Activated naive CD8-positive, alpha-beta T cell treated with anti-CD3 and anti-CD28 coated beads for 36 hours (primary cell): ENCODE measurements at places on chromosomes 7 and 10.

DNA sequence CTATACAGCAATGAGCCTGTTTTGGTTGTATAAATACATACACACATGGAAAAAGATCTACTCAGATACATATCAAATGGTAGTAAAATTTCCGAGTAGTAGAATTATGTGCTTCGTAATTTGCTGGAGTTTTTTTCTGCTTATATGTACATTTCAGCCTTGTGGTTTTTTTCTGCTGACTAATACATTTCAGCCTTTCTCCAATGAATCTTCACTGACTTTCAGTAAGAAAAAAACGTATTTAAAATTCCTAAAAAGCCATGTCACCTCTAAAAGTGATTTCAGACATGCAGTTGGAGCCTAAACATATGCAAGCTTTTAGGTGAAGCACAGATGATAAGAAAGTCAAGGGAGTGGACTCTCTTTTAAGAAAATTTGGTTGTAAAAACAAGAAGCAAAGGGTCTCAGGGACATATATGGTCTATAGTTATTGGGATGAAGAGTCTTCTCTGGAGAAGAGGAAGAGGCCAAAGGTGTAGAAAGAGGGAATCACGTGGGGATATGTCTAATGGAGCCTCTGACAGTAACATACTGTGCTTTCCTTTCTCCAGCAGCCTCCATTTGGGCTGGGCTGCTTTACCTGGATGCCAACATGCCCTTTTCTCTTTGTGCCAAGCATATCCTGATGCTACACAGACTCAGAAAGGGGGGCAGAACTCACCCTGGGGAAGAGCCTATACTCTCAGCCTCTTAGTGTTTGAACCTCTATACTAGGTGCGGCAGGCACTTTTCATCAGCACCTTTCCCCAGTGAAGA, 2.4 kb downstream of the AMPH start:
- DNase-seq: no peak

GRCh38 chr10:734481-734880, 45.0 kb upstream of the DIP2C start:
- no peak for DNase-seq

GRCh38 chr7:124042826-124043225, 10.0 kb upstream of the TMEM229A start:
- DNase-seq: no peak

GRCh38 chr10:132269266-132270230, 38.2 kb downstream of the STK32C start:
- no peak for DNase-seq

DNA sequence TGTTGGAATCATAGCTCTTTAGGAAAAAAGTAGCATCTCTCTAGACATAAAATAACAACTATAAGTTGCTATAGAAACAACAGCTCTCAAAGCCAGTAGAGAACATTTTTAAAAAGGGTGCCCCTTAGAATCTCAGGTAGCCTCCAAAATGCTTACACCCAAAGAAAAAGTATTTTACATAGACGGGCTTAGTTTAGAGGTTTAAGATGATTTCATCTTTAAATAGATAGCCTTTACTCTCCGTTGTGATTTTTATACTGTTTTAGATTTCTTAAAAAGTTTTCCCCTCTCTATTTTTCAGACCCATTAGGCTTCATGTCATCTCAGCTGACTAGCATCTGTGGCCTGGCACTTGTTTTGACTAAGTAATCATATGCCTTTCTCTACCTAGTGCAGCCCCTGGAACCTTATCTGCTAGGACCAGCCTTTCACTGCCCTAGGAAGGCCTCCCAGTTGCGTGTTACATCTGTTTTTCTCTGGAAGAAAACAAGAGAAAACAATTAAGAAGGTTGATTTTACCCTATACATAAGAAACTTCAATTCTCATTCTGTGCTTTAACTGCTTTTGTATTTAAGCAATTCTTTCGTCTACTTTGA, 6.9 kb upstream of the BPGM start:
- DNase-seq: no peak

DNA sequence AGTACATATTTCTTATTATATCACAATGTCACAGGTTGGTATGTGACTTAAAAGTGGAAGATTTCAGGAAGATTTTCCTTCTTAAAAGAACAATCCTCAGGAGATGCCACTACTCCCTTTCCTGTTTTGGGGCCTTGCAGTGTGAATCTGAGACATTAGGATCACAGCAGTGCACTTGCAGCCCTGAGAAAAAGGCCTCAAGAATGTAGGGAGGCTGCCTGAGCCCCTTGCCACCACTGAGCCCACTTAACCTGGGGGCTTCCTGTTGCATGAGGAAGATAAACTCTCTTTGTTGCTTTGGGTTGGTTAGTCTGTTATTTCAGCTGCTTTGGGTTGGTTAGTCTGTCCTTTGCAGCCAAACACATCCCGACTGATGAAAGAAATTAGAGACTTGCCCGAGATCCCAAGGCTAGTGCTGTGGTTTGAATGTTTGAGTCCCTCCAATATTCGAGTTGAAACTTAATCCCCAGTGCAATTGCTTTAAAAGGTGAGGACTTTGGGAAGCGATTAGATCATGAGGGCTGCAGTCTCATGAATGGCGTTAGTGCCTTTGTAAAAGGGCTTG, 151.3 kb upstream of the SP4 start:
- no peak for DNase-seq

- DNase-seq: no peak
Measured at GRCh38 chr7:20131776-20132175, 85.4 kb downstream of the MACC1 start.

GRCh38 chr7:128893251-128894100, 17.0 kb downstream of the KCP start:
- DNase-seq: no peak

DNA sequence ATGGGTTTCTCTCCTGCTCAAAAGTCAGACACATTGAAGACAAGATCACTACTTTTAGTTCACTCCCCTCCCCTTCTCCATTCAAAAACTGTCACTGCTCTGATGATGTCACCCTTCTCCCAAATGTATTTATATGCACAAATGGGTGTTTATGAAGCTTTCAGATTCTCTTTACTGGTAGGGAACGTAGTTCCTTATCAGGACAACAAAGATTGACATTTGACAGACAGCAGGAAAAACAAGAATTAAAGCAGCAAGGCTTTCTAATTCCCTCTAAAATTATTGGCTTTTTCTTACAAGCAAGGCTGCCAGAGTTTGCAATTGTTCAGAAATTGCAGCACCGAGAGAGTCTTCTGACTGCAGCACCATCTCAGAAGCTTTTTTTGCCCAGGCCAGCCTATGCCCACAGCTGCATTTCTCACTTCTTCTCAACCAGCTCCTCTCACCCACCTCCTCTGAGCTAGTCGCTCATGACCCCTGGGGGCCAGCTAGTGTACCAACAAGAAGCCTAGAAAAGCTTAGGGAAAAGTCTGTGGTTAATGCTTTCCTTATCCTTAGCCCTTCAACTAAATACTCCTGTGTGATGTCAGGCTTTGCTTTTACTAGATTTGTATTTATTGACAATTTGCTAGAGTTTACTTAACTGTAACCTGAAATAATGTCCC, 265.1 kb downstream of the HTR7 start:
- DNase-seq: no peak

DNA sequence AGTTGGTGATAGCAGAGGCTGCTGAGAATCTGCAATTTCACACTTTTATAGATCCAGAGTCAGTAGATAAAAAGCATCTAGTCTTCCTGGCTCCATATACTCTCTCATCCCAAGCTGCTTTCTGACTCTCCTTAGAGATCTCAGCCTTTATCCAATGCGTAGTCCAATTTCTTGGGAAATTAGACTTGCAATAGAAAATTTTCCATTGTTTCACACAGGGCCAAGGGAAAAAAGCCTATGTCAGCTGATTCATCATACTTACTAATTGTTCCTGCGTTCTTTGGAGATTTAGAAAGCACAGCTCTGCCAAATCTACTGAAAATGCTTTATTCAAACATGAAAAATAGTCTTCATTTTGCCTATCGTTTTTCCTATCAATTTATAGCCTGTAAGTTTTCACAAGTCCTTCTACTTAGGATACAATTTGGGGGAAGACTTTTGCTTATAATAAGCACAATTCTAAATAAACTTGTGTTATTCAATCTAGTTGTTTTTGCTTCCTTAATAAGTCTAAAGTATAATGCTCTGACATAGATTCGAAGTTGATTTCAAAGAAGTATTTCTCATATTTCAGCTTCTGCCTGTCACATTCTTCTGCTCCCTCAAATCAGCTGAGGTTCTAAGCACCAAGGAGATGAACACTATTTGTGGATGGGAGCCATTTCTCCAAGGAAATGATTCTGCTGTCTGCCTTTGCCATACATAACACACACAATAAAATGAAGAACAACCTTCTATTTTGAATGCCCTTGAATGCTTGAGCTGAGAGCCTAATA, 165.4 kb downstream of the ADAM12 start:
- DNase-seq: no peak

DNA sequence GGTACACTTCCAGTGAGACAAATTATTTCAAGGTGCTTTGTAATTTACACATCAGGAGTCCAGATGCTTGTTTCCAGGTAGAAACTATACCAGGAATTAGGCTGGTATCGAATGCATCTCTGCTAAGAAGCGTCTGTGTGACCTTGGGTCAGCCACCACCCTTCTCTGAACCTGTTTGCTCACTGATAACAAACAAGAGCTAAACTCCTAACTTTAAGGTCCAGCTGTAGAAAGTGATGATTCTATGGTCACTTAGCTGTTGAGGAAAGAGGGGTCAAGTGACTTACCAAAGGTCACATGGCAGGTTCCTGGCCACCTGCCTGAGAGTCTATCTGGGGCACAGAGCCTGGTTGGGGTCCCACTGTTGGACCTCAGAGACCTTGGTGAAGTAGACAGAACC, 95.4 kb downstream of the HIF1AN start:
- DNase-seq: no peak

DNA sequence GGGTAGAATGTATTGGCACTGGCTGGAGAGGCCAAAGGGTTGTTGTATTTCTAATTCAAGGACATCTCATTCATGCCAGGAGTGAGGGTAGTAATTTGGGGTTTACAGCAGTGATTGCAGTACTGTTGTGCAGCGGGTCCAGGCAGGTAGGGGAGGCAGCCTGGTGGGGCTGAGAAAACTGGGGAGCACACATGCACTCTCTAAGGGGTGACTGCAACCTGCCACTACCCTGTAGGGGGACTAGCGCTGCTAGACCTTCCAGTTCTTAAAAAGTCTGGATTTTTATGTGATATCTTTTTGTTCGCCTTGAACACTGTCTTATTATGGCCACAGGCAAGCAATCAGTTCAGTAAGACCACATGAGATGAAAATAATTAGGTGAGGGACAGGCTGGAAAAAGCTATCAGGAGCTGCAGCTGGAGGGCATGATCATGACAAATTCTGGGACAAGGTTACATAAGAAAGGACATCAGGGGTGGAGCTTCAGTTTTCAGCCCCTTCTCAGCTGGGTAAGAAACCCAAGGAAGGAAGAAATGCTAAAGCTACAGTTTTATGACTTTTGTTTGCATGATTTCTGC, 149.0 kb downstream of the ARHGAP21 start:
- DNase-seq: no peak

GRCh38 chr10:25114036-25114411, 60.8 kb upstream of the GPR158 start:
- DNase-seq: no peak

DNA sequence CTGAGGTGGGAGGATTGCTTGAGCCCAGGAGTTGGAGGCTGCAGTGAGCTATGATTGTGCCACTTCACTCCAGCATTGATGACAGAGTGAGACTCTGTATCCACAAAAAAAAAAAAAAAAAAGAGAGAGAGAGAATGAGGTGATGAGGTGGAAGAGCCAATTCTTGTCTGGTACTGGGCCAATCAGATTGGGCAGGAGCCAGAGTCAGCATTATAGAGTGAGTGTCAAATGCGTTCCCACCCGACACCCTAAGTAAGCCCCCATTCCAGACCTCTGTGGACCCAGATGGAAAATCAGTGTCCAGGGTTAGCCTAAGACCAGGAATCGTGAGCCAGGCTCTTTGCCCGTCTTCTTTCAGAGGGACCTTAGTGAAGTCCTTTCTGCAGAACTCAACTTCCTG, 83.9 kb downstream of the WIPF3 start:
- DNase-seq: no peak

DNA sequence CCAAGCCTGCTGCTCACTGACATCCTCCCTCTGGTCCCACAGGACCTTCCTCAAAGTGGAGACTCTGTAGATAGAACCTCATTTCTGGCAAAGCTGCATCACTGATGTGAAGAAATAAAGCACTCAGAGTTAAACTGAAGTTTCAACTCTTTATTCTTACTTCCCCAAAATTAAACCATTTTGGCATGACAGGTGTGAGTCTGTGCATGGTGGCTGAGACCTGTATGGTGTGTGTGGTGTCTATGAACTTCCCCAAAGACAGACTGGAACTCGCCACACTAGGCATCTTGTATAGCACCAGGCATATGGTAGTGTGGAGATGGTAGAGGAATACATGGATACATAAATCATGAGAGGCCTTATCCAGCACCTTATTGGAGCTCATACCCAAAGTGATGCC, 6.6 kb upstream of the WDFY4 start:
- DNase-seq: no peak

DNA sequence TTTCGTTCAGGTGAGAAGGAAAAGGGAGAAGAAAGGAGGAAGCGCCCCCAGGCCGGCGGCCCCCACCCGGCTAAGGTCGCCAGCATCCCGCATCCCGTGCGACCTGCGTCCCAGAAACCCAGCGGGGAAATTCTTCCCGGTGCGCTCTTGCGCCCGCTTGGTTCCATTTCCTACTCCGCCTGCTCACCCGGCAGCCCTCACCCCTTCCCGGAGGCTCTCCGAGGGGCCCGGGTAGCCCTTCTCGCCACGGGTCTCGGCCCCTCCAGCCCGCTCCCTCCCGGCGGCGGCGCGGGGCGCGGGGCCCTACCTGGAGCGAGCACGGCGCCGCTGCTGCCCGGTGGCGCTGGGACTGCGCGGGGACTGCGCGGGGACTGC, at the start of gene PRKCQ:
Gene PRKCQ (minus strand): TSS at position 373 of the 375 bp plus-strand sequence. CDS start 65,141 bp downstream, outside the sequence.
- no peak for DNase-seq

DNA sequence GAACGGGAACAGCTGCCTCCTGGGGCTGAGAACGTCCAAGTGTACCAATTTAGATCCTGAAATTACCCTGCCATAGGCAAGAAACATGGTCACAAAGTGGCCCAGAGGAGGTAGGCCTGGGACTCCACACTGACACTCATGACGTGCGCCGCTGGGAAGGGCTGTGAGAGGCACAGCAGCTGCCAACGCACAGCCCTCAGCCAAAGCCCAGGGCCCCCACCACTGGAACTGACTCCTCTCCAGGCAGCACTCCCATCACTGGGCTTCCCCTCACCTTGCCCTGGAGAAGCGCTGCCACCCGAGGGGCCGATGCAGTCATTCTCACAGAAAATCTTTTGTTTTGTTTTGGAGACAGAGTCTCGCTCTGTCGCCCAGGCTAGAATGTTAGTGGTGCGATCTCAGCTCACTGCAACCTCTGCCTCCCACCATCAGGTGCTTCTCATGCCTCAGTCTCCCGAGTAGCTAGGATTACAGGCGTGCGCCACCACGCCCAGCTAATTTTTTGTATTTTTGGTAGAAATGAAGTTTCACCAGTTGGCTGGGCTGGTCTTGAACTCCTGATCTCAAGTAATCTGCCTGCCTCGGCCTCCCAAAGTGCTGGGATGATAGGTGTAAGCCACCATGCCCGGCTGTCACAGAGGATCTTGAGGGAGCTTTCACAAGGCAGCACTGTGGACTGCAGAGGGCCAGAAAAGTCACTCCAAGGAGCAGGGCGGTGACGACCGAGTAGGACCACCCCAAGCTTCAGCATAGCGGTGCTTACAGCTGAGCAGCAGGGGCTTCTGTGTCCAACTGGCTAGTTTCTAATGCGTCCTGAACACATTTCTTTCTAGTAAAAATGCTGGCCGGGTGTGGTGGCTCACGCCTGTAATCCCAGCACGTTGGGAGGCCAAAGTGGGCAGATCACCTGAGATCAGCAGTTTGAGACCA, 13.5 kb downstream of the GUSB start:
- DNase-seq: no peak
